ENCODE measurements at places on chromosomes 4 and X.

GRCh38 chr4:48261281-48261680 is 8.4 kb downstream of the TEC start:
- no peak for DNase-seq

DNA sequence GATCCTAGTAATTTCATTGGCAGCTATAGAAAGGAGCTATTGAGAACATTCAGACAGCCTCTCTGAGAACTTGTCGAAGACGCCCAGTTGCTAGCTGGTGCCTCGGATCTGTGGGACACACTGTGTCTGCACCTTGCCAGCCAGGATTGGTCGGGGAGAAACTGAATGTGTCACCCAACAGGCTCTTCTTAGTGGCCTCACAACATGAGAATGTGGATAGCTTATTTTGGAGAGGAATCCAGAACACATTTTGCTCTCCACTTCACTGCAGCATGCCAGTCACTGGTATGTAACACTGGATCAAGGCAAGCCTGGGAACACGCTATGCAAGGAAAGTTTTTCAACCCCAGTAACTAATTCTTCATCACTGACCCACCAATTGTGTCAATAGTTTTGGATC is 89.5 kb upstream of the TRPC3 start:
- DNase-seq = no peak

DNA sequence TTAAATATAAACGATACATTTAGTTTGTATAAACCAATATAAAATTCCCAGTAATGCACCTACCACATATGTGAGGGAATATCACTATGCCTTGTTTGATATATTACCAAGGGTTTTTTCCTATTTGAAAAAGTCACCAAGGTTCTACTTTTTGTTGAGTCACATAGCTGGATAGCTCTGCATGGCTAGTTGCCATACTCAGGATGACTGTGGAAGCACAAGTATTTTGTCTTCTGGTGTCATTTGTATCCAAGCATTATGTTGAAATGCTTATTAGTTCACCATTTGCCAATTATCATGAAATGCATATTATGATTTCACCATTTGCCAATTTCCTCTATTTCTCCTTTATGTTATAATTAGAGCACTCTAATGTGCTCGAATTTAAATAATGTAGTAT is 162.7 kb upstream of the TTC29 start:
- no peak for DNase-seq

DNA sequence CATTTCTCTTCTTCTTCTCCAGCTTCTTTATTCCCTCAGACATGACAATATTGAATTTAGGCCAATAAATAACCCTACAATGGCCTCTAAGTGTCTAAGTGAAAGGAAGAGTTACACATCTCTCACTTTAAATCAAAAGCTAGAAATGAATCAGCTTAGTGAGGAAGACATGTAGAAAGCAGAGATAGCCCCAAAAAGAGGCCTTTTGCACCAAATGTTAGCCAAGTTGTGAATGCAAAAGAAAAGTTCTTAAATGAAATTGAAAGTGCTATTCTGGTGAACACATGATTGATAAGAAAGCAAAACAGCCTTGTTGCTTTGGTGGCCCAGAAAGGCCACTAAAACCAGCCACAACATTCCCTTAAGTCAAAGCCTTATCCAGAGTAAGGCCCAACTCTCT is 146.2 kb upstream of the HHIP start:
- no peak for DNase-seq

DNA sequence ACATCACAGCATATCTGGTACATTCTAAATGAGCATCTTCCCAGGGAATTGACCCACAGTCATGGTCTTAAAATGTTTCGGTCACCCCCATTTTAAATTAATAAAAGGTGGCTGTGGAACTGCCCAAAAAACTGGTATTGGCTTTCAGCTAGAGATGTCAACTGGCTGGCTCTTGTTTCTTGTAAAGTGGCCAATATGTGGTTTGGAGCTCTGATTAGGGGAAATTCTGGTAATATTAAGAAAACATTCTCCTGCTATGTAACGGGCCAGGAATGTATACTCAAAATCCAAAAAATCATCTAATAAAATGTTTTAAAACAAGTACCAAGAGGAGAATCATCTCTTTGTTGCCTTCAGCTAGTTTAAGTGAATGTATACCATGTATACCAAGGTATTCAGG is 62.0 kb upstream of the VCX2 start:
- DNase-seq = no peak

- peak; percentile 28 for DNase-seq
Observed at GRCh38 chrX:26918631-26919030, 544.5 kb downstream of the PPP4R3C start.

DNA sequence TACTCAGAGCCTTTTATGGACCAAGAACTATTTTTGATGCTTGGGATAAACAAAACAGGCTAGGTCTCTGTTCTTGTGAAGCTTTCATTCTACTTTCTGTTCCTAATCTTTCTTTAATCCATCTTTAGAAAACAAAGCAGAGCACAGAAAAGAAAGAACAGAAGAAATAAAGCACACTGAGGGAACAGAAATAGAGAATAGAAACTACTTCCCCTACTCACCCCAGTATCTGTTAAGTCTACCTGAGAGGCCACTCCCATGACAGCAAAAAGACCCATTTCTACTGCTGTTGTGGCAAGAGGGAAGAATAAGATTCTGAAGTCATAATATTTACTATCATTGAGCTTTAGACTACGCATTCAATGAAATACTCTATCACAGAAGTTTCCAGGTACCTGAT is 9.2 kb downstream of the RFC1 start:
- DNase-seq = no peak
